ENCODE measurements at places on chromosomes 2 and 18.

- no peak for DNase-seq
Measured at GRCh38 chr2:152236191-152236925, 60.8 kb upstream of the STAM2 start.

GRCh38 chr2:195561116-195561921 is 95.7 kb upstream of the SLC39A10 start:
- DNase-seq, result no peak

GRCh38 chr2:26692897-26693849 is 651 bp downstream of the KCNK3 start:
- peak; percentile 27 for DNase-seq

DNA sequence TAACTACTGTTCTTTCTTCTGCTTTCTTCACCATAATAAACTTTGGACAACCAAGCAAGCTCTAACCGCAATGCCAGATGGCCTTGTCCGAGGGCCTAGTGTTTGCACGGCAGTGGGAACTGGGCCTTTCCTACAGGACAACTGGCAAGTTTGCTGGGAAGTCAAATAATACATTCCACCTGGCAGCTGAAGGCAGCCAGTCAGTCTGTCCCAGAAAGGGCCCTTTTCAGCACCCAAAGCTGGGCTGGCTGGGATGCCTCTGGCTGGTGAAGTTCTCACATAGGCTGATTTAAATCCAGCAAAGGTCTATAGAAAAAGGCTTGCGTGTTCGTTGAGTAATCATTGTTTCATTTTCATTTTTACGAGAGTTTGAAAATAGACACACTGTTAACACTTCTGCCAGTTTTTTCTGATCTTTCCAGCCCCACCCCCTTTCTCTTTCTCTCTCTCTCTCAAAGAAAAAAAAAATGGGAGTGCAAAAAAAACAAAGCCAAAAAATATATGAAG is 110.0 kb upstream of the EPAS1 start:
- DNase-seq, result no peak

- DNase-seq, result no peak
Measured at GRCh38 chr2:236959036-236959435, 126.7 kb upstream of the COPS8 start.

DNA sequence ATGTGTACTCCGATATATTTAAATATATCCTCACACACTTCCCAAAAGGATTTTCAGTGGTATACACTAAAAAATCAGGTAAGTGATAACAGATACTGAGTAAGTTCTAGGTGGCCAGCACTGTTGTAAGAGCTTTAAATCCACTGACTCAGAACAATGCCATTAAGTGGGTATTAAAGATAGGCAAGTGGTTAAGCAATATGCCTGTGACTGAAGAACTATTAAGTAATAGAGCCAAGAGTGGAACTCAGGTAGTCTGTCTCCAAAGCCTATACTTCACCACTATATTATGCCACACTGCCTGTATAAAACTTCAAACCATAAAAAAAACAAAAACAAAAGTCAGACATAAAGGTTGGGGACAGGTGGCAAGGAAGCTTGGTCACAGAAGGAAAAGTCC is 37.2 kb downstream of the THUMPD2 start:
- no peak for DNase-seq

DNA sequence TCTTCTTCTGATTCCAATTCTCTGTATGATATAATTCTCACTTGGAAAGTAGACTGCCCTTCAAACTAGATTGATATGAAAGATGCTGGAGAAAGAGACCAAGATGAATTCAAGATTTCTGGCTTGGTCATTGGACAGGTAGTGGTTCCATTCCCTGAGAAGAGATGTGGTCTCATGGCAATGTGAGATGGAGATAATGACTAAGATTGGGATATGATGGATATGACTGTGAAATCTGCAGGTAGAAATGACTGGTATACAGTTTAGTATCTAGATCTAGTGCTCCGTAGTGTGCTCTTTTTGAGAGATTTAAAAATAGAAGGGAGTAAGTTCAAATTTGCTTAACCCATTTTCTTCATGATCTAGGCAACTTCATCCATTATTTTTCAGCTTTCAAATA is 425.4 kb upstream of the TRIB2 start:
- DNase-seq, result no peak

DNA sequence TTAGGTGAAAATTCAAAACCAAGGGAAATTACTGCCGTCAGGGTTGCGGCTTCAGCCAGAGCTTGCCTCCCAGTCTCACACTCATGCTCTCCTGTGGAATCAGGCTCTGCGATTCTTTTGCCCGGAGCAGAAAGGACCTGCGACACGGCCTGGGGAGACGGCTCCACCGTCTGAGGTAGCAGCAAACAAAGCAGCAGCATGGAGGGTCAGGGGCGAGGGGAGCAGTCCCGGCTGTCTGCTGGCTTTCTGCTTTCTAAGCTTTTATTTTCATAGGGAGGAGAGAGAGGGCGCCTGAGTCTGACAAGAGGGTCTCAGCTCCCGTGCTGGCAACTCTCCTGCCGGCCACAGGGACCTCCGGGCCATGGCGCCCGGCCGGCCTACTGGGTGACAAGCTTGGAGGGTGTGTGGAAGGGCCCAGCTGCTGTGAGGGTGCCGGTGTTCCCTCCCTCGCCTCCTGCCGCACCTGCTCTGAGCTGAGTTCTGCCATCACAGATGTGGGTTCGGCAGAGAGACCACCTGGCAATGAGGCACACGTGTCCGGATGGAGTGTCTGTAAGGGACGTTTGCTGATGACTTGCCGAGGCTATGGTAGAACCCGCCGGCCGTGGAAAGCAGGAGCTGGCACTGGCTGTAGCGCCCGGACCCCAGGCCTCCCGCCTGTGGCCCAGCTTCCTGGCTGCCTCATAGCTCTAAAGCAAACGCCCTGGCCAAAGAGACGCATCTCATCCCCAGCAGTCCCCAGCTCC is 66.2 kb upstream of the CTDP1 start:
- no peak for DNase-seq

DNA sequence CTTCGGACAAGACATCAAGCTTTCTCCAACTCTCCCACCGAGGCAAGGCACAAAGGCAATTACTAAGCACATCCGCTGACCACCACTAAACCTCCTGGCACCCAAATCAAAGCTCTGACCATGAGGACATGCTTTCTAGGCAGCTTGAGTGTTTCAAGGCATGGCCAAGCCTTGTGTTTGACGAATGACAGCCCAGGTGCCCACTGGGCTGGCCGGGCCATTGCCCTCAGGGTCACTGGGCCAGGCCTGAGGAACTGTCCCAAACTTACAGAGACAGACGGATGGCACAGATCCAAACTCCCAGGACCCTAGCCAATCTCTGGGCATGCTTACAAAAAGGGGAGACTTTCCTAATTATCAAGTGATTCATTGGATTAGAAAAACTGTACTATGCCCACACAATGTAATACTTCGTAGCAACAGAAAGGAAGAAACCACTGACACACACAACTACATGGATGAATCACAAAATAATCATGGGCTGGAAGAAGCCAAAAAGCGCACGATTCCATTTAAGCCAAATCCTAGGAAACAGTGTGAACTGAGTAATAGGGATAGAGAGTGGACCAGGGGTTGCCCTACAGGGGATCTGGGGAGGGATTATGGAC is 20.2 kb downstream of the CRACDL start:
- DNase-seq, result no peak

DNA sequence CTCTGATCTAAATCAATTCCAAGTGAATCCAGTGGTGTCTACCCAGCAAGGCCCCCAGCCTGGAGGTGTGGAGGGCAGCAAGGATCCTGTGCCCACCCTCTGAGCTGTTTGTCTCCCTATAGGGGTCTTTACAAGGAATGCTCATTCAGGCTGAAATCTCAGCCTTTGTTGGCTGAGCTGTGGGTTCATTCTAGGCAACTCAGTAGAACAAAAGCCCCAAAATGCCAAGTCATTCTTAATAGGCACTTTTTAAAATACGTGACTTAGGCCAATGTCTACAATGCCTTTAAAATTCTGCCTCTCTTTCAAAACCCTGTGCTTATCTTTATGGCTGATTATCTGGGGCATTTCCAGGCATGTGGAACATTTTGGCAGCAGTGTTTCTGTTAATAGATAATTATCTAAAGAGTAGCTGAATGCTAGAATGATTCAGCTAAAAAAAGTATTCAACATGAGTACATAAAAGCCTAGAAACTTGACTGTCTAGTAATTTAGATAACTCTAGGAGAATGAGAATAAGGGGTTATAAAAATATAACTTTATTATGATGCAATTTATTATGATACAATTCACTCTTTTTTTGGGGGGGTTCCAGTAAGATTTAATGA is 7.4 kb downstream of the UGT1A6 start:
- DNase-seq, result no peak

GRCh38 chr2:67560771-67561456 is 163.8 kb downstream of the ETAA1 start:
- DNase-seq, result no peak

DNA sequence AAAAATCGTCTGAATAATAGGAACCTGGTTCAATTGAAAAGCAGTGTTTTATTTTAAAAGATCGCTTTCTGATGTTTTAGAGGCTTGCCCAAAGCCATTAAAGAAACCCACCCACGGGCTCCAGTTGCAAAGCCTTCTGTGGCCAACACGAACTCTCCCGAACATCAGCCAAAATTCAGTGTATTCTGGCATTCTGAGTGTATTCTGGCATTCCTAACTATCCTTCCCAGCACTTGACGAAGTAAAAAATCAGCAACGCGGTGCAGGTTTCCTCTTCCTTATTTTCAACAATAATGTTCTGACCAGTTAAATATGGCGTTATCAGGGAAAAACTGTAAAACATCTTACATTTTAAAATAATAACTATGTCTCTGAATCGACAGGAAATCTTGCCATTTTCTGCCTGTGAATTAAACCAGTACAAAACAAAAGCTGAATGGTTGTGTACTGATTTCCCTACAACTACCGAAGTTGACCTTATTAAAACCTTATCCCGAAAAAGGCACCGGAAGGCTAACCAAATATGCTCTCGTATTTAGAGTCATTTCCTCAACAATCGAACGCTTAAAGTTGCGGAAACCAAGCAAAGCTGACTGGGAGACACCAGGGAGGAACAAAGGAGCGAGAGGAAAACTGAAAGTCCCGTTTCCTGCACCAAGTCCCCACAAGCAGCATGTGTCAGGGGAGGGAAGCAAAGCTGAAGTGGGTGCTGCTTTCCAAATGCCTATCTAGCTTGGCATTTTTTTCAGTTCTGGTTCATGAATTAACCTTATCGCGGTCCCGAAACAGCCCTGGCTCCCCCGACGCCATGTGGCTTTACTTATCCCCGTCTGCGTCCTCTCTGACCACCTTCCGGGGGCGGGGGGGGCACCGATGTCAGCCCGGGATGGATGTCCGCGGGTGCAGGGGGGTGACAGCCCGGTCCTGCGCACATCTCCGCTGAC is 44.3 kb downstream of the ZNF516 start:
- no peak for DNase-seq

GRCh38 chr2:101881131-101881530 is 110.6 kb upstream of the IL1R2 start:
- no peak for DNase-seq

DNA sequence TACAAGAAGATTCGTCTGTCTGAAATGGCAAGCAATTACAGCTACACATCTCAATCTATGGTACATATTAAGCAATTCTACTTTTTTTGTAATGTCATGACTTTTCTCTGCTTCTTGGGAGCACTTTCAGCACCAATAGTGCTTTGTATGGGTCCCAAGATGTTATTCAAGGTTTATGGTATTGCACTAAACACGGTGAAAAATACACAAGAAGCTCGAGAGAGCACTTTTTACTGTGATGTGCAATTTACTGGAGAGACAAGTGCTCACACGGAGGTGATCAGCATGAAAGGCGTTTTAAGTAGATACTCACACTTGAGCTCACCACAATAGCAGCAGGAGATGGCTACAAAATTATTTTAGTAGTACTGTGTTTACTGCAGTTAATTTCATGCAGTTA is 783.6 kb downstream of the CBLN2 start:
- DNase-seq, result no peak

- no peak for DNase-seq
Measured at GRCh38 chr18:76801567-76802505, 20.5 kb upstream of the ZNF236 start.

DNA sequence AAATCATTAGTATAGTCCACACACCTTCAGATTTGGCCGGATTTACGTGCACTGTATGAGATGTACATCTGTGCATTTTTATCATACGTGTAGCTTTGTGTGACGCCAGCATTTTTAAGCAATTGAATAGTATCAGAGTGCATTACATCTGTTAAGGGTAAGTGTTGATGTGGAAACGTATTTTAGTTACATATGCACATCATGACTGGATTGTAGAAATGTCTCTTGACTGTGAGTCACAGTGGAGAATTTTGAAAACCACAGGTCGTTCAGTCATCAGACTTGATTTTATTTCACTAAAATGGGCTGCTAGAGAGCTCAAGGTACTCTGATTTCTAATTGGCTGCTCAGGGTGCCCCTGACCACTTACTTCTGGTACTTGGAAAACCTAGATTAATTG is 5.4 kb upstream of the GPBAR1 start:
- DNase-seq, result no peak

- no peak for DNase-seq
Measured at GRCh38 chr2:6202756-6203155, 510.6 kb downstream of the SOX11 start.

Measured in occipital lobe (tissue), 3 donors.